T-helper 2 cell treated with Interferon-gamma antibody and Interleukin-4, amounts not matched to agents 5 μg/mL and 100 μg/mL, for 36 hours (primary cell): ENCODE measurements at places on chromosomes 1 and 21.

DNA sequence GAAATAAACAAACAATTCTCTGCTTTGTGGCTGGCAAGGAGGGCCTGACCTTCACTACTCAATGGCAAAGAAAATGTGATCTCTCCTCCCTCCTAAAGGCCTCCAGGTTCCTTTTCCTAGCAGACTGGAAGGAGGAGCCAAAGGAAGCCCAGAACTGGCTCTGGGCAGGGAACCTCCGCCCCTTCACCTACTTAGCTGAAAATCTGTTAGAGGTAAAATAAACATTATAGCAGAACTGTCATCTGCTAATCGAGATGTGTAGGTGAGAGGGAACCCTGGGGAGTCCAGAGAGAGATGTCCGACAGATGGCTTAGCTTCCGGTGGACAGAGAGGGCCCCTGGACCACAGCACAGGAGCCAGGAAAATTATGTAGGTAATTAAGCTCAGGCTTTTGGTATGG lies 75.2 kb upstream of the KCNA3 start:
- no peak for DNase-seq

DNA sequence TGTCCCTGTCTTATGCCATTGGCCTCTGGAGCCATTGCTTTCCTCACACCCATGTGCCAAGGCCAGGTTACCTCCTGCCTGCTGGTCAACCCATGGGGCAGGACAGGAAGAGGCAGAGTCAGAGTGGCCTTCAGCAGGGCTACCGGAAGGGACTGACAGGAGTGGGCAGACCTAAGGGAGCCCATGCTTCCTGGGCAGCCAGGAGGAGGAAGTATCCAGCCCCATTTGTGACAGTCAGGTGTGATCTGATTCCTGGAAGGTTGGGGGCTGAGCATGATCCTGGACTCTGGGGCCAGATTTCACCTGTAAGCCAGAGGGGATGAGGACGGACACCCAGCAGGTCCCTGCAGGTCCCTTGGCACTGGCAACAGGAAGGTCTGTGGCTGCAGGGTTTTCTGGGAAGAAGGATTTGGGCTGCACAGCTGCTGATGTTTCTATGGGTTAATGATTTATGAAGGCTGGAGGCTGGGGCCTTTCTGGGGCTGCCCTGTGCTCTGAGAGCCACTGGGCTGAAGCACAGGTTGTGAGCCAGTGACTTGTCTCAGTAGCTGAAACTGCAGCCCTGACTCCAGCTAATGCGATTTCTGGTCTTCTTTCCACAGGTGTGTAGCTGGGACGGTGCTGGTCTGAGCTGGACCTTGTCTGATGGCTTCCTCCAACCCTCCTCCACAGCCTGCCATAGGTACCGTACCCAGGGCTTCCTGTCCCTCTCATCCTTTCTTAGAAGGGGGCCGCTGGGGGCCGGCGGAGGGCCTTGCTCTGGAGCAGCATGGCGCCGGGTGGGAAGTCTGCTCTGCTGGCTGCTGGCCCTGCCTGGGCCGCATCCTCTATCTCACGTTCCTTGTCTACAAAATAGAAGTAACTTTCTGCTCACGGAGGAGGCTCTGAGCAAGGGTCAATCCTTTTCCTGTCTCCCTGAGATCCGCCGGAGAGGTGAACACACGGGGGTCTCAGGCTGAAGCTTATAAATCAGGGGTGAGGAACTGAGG lies 40.7 kb downstream of the ARHGEF10L start:
- DNase-seq = no peak

- no peak for DNase-seq
Observed at GRCh38 chr21:39715804-39716397, 29.1 kb upstream of the IGSF5 start.

DNA sequence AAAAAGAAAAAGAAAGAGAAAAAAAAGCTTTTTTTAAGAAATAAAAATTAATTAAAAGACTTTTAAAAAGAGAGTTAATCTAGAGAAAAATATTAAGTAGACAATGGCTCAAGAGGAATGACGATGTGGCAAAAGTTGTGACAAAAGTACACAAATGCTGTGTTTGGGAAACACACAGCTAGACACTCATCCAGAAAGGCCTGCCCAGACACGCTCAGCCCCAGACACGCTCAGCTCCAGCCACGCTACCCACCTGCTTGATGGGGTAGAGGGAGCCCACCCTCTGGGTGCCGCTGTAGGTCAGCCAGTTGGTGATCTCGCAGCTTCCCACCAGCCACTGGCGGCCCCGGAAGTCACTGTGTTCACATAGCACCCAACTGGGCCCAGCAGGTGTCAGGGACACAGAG lies 10.2 kb downstream of the CD52 start:
- no peak for DNase-seq

GRCh38 chr1:18997508-18997907 lies 41.0 kb upstream of the IFFO2 start:
- DNase-seq = no peak

GRCh38 chr1:193355178-193355577 lies 168.8 kb upstream of the B3GALT2 start:
- DNase-seq = no peak

DNA sequence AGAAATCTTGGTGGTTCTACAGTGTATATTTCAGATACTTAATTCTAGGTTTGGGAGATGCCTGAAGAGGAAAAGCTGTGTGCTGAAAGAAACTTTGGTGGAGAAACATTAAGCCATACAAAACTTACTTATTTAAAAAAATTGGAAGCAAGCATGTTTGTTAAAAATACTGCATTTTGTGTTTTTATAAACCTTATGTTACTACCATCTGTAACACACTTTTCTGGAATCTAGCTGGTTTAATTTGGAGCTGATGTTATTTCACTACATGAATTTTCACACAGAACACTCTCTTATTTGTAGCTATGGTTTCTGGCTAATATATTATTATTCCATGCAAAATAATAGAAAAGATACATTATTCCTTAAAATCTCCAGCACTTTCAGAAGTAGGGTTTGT lies 710.7 kb downstream of the ADGRL2 start:
- DNase-seq = no peak

DNA sequence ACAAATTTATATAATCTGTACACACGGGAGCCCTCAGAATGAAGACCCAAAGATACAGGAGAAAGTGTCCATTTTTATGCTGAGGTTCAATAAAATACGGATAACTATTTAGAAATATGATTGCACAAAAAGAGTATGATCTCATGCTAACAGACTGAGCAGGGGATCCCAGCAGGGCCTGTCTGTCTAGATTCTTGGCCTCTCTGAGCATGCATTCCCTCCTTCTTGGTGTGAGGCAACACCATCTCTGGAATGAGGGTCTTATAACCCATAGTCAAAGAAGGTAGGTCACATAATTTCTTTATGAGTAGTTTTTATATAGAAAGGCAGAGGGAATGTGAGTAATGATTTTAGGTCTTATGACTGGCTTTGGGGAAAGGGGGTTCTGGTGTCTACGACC lies 5.4 kb downstream of the PRMT6 start:
- DNase-seq = no peak

GRCh38 chr1:92990828-92991227 lies 29.6 kb upstream of the DIPK1A start:
- DNase-seq = no peak

- DNase-seq = no peak
Observed at GRCh38 chr1:223700388-223700918, 11.9 kb upstream of the CAPN2 start.

GRCh38 chr1:208513799-208514198 lies 269.6 kb upstream of the PLXNA2 start:
- no peak for DNase-seq

DNA sequence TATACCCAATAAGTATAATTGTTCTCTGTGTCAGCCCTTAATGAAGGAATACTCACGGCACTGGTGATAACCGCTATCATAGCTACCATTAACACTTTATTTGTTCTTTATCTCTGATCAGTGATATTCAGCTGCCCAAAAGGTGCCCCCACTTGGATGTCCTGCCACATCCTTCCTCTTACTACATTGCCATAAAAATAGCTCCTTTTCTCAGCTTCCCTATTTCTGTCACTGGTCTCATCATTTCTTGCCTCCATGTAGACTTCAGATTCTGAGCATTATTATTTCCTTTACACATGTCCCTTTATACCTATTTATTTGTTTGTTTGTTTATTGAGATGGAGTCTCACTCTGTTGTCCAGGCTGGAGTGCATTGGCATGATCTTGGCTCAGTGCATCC lies 2.7 kb upstream of the RAB29 start:
- no peak for DNase-seq

DNA sequence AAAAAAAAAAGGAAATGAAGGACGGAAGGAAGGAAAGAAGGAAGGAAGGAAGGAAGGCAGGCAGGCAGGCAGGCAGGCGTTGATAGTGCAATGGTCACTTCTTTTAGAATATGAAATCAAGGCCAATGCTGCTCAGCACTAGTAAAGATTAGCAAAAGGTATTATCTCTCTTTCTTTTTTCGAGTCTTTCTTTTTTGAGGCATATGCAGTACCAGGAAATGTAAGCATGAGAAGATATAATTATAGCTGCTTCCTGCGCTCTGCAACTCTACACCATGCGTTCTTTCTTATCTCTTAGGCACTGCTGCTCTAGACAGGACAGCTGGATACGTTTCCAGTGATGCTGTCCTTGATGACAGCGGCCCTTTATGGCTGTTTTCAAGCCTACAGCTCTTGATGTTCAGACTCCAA lies 1512.5 kb upstream of the B3GALT2 start:
- no peak for DNase-seq

DNA sequence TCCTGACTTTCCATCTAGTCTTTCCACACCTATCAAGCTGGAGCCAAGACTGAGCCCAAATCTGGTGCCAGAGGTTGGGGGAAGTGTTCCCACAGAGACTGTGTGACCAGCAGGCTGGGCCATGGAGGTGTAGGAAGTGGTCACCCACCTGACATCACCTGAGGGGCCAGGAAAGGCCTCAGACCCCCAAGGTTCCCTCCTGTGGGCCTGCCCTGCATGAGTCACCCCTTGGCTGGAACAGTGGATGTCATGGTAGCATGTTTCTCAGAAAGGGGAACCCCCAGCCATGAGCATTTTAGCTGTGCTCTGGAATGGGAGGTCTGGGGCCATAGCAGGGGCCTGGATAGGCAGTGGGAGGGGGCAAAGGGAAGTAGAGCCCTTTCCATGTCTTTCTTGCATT lies 5.7 kb upstream of the TNFRSF8 start:
- peak; percentile 63 for DNase-seq

- DNase-seq = no peak
Observed at GRCh38 chr21:22278366-22278765, 1280.2 kb downstream of the NCAM2 start.

- DNase-seq = no peak
Observed at GRCh38 chr1:156140879-156141707, 12.3 kb upstream of the SEMA4A start.

- no peak for DNase-seq
Observed at GRCh38 chr1:47479664-47480063, 41.8 kb downstream of the FOXD2 start.

- no peak for DNase-seq
Observed at GRCh38 chr1:80639777-80640533, 1160.8 kb upstream of the ADGRL2 start.

- no peak for DNase-seq
Observed at GRCh38 chr1:65623895-65624294, 168.8 kb upstream of the PDE4B start.

GRCh38 chr1:234484991-234485739 lies 6.2 kb upstream of the TARBP1 start:
- DNase-seq = no peak

GRCh38 chr1:193009501-193009900 lies 49.7 kb downstream of the UCHL5 start:
- DNase-seq = no peak

GRCh38 chr1:240030236-240030635 lies 61.4 kb upstream of the FMN2 start:
- no peak for DNase-seq
